ENCODE measurements at places on chromosomes 1 and 21. TPM values are rescaled to one million over a fixed set of nuclear protein-coding genes. Genes with fewer than 3 reads are reported as not detected.

DNA sequence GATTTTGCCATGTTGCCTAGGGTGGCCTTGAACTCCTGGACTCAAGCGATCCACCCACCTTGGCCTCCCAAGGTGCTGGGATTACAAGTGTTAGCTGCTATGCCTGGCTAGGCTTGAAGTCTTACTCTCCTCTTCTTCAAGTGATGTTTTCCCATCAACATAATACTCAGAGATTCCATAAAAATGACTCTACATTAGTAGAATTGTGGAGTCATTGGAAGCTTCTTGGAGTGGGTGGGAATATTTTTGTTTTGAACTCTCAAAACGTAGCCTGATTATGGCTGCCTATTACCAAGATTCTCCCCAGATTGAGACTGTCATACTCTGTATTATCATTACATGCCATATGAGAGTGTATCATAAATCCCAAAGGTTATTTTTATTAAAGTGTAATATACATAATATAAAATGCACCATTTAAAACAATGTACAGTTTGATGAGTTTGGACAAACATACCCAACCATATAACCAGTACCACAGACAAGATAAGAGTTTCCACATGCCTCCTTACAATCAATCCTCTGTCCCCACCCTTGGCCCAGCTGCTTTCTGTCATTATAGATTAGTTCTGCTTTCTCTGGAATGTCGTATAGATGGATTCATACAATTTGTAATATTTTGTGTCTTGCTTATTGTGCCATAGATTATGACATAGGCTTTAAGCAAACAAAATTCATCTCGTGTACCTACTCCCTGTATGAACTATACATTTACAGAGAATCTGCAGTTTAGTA is 8.0 kb upstream of the DNM3 start:
- peak; percentile 56 for DNase-seq

DNA sequence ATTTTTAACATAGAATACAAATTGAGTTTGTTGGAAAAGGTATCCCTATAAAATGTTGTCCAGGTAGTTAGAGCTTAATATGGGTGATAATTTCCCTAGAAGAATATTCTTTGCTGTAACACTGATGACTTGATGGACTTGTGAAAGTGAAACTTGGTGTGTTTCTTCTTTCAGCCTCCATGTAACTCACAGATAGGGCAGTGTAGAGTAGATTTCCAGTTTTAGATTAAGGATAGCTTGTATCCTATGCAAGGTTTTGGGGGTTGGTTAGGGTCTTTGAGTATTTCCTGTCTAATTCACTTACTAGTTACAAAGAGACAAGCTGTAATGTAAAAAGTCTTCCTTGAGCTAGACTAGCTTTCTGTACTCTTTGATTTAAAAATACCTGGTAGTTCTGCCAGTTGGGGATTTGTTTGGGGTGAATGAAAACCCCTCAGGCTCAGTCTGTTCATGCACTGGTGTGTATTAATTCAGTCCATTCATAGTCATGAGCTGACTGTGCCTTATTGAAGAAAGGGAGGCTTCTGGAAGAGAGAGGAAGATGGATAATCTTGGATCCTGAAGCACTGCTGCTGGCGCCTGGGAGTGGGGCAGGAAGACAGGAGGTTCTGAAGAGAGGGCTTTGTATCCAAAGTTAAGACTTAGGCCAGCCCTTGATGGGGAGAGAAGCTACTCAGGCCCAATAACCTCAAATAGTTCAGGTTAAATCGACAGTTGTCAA is 83.6 kb downstream of the CAMTA1 start:
- DNase-seq, result peak; percentile 71

DNA sequence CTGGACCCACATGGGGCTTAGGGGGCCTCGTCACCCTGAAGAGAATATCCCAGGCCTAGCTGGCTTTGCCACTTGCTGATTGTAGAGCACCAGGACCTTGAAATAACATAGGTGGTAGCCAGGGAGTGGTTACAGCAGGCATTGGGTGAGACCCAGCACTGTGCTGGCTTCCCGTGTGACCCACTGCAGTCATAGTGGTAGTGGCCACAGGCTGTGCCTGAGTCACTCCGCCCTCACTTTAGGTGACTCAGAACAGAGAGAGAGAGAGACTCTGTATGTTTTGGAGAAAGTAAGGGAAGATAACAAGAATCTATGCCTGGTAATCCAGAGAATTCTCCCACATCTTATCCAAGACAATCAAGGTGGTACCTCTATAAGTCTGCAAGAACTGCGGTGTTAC is 98.7 kb upstream of the LHX8 start:
- DNase-seq, result no peak

GRCh38 chr1:205924460-205924790 is 18.8 kb downstream of the SLC26A9 start:
- no peak for DNase-seq

DNA sequence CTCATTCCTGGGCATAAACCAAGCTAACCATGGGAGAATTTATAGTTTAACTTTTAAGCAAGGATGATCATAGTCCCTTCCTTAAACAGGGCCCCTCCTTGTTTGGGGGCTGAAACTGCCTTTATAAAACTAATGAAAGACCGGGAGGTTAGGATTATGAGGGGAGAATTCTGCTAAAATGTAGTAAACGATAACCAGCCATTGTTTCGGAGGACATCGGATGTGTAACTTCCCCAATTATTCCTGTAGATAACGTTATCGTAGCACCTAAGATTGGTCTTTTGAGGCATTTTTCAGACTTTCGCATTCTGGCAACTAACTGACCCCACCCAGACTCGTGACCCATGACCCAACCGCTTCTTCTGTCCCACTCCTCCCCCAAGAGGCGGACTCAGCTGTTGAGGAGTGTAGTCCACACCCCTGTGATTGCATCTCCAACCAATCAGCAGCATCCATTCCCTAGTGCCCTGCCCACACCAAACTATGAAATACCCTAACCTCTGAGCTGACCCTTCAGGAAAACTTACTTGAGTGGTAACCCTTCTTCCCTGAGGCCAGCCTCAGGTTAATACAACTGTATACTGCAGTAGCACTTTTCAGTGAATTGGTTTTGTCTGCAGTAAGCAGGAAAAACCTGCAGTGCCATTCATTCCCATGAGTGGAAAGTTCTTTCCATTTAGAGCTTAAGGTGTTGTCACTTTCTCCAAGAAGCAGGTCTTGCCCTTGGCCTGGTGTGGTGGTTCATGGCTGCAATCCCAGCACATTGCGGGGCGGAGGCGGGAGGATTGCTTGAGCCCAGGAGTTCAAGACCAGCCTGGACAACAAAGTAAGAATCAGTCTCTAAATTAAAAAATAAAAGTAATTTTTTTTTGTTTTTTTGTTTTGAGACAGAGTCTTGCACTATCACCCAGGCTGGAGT is 823 bp upstream of the SYF2 start:
- DNase-seq, result peak; percentile 95

DNA sequence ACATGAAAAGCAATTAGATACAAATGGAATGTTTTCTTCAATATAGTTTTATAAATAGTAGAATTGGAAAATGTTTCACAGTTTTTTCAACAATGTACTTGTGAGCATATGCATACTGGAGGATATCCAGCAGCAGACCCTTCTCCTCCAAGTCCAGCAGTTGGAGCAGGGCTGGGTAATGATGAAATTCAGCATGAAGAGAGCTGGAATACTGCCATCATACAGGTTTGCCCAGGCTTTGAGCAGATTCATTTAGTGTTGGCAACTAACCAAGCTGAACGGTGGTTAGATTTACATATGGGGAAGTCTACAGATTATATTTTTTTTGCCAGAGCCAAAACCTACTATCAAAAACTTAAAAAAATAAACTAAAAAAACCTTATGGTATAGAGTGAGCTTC is 38.3 kb downstream of the WDR3 start:
- DNase-seq, result no peak

GRCh38 chr1:181044449-181044966 is 10.7 kb downstream of the MR1 start:
- no peak for DNase-seq

- peak; percentile 94 for DNase-seq
These were observed 15.5 kb upstream of the AHCTF1 start for GRCh38 chr1:246947255-246947654.

GRCh38 chr21:29195981-29196669 is 65.7 kb downstream of the MAP3K7CL start:
- DNase-seq, result peak; percentile 61

GRCh38 chr1:206524739-206525364 is 17.5 kb downstream of the RASSF5 start:
- no peak for DNase-seq

GRCh38 chr1:208535511-208535910 is 291.3 kb upstream of the PLXNA2 start:
- DNase-seq, result no peak

DNA sequence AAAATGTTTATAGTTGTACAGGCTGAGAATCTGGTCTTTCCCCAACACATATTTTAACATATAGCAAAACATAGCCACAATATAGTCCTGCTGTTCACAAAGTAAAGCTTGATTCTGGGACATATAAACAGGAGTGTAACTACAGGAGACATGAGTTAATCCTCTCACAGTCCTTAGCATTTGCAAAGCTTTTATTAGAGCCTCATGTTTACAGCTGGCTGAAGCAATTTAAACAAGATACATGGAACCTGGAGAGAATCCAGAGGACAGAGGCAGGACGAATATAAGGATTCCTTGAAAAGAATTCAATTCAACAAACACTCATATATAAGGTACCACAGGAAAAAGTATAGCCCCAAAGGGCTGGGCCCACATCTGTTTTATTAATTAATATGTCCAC is 163.4 kb downstream of the ADGRL4 start:
- DNase-seq, result no peak

GRCh38 chr21:22223385-22223784 is 1225.2 kb downstream of the NCAM2 start:
- no peak for DNase-seq

- peak; percentile 89 for DNase-seq
These were observed 69.8 kb downstream of the TNR start for GRCh38 chr1:175673371-175674150.

DNA sequence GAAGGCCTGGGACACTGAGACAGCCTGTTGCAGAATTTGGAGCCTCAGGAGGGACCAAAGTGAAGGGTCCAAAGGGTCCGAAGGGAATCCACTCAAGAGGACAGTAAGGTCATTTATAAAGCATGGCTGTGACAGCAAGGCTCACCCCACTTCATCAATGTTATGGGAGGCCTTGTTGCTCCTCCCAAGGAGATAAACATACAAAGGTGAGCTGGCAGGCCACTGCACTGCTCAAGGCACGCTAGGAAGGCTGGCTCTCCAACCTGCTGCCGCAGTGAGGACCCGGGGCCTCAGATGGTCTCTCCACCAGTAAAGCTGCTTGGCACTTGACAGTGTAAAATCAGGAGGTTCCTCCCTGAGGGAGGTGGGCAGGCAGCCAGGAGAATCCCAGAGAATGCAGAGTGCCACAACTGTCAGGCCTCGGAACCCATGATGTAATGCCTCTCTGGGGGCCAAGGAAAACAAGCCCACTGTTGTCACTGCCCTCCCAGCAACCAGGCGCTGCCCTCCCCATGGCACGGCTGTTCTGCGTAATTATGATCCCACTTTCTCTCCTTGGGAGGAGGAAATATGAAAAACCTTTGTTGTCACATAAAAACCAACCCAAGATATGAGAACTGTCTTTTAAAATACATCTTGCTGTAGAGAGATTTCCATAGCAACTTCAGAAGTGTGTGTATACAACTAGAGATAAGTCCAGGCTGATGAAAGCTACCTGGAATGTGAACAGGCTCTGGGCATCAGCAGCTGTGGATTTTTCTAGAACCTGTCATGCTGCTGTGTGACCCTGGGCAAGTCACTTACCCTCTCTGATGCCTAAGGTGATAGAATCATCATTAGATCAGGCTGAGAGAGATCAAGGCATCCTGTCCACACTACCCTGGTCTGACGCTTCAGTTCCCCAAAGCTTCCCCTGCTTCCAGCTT is 102.5 kb downstream of the KCNN3 start:
- DNase-seq, result peak; percentile 91

DNA sequence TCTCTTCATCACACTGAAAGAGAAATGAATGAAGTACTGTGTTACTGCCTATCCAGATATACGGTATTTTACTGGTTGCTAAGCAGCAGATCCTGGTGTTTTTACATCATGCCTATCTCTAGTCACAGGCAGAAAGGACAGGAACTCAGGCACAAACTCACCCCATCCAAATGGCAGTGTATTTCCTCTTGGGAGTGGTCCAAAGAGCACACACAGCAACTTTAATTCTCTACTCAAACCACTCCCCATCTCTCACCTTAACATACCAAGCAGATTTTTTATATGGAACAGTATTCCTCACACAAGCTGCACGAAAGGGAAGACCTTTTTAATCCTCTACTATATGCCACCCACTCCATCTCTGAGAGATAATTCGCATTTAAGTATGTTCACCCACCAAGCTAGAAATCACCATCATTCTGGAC is 27.3 kb downstream of the EIF4G3 start:
- peak; percentile 42 for DNase-seq

GRCh38 chr1:187294421-187295201 is 465.9 kb downstream of the PLA2G4A start:
- DNase-seq, result no peak

DNA sequence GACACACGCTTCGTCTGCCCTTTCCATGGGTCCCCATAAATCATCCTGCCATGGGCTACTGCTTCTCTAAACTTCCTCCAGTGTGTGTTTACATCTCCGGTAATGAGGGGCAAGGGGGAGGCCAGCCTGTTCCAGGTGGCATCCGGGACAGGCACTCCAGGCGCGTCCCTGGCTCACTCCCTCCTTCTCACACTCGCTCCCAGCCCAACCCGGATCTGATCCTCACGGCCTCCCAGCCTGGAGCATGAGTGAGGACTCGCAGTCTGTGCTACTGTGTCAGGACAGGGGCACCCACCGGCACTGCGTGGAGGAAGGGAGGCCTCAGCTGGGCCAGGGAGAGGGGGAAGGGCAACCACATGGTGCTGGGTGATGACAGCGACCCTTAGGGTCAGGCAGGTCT is 225.4 kb downstream of the TRABD2B start:
- DNase-seq, result no peak

GRCh38 chr1:178534137-178534868 is 21.4 kb downstream of the TEX35 start:
- no peak for DNase-seq

- DNase-seq, result no peak
These were observed 19.2 kb upstream of the XPR1 start for GRCh38 chr1:180612632-180613031.

GRCh38 chr1:63885899-63886298 is 112.1 kb downstream of the ROR1 start:
- no peak for DNase-seq

DNA sequence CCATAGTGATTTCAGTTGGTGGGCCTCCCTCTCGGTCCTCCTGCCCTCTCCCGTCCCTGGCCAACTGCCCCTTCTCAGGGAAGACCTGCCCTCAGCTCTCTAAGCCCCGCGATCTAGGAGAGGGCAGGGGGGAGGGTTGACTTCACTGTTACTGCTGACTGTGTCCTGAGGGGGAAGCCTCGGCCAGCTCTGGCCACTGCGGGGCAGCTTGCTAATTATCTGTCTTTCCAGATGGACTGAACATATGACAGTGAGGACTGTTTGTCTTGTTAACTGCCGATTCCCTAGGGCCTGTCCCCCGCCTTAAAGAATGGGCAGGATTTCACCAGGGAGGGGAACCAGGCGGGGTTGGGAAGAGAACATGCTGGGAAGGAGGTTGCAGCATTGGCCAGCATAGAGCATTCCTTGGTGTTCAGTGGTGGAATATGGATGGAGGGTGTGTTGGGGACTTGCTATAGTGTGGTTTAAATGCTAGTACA is 22.9 kb downstream of the NIPAL3 start:
- peak; percentile 35 for DNase-seq

WNT9A gene
- total RNA-seq, result not detected

USH2A gene
- 0.79 TPM for total RNA-seq

AMY2B gene
- total RNA-seq, result 0.24 TPM
